NAMALWA (cell line): ENCODE measurements at places on chromosomes 2 and 18.

DNA sequence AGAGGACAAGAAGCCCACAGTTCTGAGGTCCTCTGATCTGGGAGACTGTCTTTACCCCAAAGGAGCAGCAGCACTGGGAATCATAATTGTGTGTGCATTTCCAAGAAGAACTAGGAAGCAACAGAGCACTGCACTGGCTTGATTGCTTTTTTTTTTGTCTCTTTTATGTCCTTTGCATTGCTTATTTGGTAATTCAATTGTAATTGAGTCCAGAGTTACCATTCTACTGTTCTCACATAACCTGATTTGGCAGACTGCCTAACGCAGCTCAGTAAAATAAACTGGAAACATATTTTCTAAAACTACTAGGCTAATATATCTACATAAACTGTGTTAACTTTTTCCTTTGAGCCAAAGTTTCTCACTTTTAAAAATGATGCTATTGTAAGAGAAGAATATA, 190.3 kb upstream of the SLC8A1 start:
- no peak for DNase-seq

GRCh38 chr2:175585496-175585895, 404.0 kb upstream of the ATP5MC3 start:
- no peak for DNase-seq

DNA sequence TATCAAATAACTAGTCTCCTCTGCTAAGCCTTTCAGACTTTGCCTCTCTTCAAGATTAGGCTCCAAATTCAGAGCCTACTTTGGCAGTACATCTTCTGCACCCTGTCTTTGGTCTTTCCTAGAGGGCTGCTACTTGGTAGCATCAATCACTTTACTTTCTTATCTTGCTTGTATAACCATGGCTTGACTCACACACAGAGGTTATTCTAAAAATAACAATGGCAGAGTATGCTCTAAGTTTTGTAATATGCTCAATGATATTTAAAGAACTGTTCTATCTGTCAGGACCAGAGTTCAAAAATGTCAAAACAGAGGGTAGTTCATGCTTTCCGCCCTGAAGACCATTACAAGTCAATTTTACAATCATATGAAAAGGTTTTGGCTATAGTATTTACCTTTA, 27.7 kb downstream of the THOC1 start:
- no peak for DNase-seq

- no peak for DNase-seq
Measured at GRCh38 chr2:149364839-149365238, 34.5 kb downstream of the LYPD6 start.

- DNase-seq: no peak
Measured at GRCh38 chr2:217749008-217749407, 253.8 kb downstream of the TNS1 start.

- DNase-seq: no peak
Measured at GRCh38 chr2:191366199-191366598, 121.0 kb downstream of the MYO1B start.

GRCh38 chr2:60522462-60522861, 31.0 kb downstream of the BCL11A start:
- no peak for DNase-seq

DNA sequence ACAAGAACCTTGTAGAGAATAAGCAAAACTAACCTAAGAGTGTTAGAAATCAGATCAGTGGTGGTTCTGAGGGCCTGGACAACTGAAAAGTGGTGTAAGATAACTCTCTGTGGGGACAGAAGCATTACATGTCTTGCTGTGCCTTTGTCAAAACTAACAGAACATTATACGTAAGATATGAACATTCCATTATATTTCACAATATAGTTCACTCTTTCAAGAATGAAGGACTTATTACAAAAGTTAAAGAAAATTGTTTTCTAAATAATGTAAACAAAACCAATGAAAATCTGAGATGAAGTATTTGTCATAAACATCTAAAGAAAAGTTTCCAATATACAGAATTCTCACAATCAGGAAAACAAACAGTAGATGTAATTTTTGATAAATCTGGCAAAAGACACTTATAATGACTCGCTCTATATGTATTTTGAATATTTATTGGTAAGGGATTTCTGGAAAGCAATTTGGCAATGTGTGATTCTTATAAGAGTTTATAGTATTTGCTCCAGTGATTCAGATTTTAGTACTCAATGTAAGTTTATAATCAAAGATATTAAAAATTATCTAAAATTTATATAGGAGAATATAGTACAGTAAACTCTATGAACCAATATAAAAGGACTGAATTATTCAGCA, 258.4 kb downstream of the CD226 start:
- DNase-seq: no peak

GRCh38 chr2:148530350-148530749, 114.2 kb upstream of the EPC2 start:
- no peak for DNase-seq

- DNase-seq: no peak
Measured at GRCh38 chr2:12302140-12302539, 414.6 kb upstream of the TRIB2 start.

DNA sequence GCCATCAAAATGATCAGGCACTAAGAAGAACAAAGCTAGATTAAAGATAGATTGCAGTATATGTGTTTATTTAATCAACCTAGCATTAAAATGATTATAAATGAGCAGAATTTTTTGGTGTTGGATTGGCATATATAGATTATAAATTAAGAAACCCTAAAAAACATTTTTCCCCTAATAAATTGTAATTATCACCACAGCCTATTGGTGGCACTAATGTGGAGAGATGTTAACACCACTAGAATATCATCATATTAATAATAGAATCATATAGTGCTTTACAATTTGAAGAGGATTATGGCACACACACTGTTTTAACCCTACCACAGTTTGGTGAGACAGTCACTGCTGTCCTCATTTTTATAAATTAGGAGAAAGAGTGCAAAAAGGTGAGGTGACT, 112.4 kb upstream of the RND3 start:
- DNase-seq: peak; percentile 20

DNA sequence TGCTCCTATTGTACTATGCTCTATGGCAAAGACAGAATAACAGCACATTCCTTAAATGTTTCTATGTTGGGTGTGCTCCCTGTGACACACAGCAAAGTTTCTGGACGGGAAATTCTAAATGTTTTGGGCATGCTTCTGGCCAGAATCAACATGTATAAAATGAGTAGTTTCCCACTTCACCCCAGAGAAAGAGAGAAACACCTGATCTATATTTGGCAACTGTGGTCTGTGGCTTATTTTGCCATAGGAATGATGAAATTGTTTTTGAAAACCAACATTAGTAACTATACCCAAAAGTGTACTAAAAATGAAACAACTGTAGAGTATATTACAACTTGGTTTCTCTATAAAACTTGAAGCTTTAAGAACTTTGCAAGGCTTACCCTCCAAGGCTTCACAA, 89.1 kb downstream of the RAD51AP2 start:
- no peak for DNase-seq

DNA sequence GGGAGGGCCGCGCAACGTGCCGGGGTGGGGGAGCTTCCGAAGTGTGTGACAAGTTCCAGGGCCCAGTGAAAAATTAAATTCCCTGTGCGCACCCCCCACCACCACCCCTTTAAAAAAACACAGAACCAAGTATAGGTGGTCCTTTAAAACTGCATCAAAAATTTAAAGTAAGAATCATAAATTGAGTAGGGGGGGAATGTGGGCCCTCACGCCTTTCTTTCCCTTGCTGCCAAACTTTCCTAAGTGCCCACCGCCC, 2.5 kb downstream of the BCL11A start:
- no peak for DNase-seq

- no peak for DNase-seq
Measured at GRCh38 chr2:39647104-39647765, 18.5 kb upstream of the TMEM178A start.

DNA sequence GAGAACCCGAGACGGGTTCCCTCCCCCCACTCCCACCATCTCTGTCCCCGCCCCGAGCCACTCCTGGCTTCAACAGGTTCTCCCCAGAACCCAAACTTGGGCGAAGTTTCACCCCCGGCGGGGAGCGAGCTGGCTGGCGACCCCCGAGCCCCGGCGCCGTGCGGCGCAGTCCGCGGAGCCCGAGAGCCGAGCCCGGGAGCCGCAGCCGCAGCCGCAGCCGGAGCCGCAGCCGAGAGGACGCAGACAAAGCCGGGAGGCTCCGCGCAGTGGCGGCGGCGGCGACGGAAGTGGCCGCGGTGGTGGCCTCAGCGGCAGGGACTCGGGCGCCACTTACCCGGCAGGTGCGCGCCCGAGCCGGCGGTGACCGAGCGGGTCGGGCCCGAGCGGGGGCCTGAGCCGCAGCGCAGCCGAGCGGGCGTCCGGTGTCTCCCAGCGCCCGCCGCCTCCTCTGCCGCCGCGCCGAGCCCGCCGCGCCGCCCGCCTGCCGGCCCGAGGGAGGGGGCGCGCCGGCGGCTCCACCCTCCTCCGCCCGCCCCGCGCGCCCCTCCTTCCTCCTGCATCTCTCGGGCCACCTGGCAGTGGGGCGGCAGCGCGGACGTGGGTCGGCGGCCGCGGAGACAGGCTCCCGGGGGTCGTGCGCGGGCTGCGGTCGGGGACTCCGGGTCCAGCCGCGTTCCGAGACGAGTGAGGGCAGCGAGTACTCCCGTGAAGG, at the start of gene ECEL1:
Gene ECEL1 (minus strand): TSS at position 450 of the 712 bp plus-strand sequence. CDS start 1,181 bp downstream, outside the sequence.
- DNase-seq: no peak

GRCh38 chr2:229701062-229701461, 13.3 kb downstream of the DNER start:
- no peak for DNase-seq

DNA sequence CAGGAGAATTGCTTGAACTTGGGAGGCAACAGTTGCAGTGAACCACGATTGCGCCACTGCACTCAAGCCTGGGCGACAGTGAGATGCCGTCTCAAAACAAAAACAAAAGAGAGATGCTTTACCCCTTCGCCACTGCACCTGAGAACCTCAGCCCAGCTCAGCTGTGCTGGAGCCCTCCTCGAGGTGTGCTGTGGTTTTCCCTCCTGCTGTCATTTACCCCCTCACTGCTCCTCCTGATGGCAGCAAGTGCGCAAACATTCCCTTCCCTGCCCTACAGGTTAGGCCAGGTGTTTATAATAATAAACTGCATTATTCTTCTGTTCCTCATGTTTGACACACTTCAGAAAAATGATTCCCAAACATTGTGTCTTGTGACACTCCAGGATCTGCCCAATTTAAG, 8.4 kb downstream of the FBXO36 start:
- no peak for DNase-seq

- DNase-seq: no peak
Measured at GRCh38 chr2:16142383-16143361, 202.3 kb downstream of the MYCN start.

- DNase-seq: no peak
Measured at GRCh38 chr2:216743781-216744180, 48.4 kb upstream of the IGFBP5 start.

- no peak for DNase-seq
Measured at GRCh38 chr18:57502624-57503023, 67.5 kb downstream of the ONECUT2 start.

DNA sequence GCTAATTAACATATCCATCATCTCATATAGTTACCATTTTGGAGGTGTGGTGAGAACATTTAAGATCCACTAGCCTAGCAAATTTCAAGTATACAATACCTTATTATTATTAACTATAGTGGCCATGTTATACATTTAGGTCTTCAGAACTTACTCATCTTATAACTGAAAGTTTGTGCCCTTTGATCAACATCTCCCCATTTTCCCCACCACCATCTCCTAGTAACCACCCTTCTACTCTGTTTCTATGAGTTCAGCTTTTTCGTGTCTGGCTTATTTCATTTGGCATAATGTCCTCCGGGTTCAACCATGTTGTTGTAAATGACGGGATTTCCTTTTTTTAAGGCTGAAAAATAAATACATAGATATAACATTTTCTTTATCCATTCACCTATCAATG, 15.9 kb downstream of the NEURL3 start:
- DNase-seq: no peak

GRCh38 chr2:73077424-73077795, 5.9 kb upstream of the SFXN5 start:
- DNase-seq: no peak

GRCh38 chr2:112730216-112730615, 9.4 kb downstream of the NT5DC4 start:
- DNase-seq: no peak

GRCh38 chr2:231065966-231066365, 9.3 kb downstream of the PSMD1 start:
- no peak for DNase-seq

DNA sequence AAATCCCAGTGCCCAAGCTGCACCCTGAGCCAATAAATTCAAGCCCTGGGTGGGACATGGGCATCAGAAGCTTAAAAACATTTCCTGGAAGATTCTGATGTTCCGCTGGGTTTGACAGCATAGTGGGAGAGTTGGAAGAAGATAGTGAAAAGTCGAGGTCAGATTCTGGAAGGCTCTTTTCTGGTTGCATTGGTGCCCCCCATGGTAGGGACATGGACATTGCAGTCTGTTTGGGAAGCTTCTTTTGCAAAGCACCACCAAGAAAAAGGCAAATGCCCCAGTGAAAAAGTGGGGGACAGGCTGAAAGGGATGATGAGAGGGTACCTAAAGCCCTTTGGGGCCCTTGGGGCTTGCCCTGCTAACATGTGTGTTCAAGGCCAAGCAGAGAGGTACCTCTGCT, 21.0 kb downstream of the MERTK start:
- DNase-seq: peak; percentile 19

DNA sequence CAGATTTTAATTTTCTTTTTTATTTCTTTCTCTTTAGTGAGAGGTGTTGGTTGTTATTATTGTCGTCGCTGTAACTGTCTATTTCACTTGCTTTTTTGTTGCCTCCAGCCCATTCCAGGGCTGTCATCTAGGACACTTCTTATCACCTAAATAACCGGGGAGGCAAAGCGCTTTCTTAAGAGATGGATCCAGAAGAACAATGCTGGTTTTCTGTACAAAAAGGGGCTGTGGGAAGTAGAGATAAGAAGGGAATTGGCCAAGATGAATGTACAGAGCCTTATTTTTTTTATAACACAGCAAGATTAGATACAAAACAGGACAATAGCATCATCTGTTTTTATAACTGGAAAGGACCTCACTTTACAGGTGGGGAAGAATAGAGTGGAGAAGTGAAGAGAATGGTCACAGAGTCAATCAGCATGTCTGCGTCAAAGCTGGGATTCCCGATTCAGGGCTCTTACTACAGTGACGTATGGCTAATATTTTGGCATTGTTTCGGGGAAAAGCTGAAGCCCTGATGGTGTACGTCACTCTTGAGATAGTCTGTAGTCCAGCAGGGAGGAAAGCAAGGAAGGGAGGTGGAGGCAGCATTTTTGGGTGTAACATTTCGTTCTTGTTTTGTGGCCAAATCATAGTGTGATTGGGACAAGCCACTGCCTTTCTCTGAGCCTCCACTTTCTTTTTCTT, 23.2 kb downstream of the IL1B start:
- DNase-seq: no peak

DNA sequence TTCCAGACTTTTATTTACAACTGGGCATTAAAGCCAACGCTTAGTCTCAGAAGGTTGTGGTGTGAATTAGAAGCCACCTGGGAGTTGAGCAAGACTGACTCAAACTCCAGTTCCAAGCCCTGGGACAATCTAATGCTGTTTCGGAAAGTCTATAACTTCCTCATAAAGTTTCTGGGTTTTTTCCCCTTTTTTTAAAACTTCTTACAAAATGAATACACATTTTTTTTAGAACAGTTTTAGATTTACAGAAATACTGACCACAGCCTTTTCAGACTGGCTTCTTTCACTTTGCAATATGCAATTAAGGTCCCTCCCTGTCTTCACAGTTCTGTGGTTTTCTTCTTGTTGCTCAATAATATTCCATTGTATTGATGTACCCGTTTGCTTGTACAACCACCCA, 115.9 kb upstream of the TWIST2 start:
- no peak for DNase-seq
